ENCODE measurements at places on chromosomes 16 and 17.

- no peak for DNase-seq
These were observed 16.6 kb downstream of the TUBD1 start for GRCh38 chr17:59876107-59876506.

GRCh38 chr16:53809088-53809932 is 105.4 kb downstream of the FTO start:
- DNase-seq, result no peak

GRCh38 chr17:60060474-60060873 is 18.2 kb downstream of the HEATR6 start:
- DNase-seq, result no peak

GRCh38 chr16:46970089-46970488 is 3.4 kb downstream of the DNAJA2 start:
- no peak for DNase-seq

DNA sequence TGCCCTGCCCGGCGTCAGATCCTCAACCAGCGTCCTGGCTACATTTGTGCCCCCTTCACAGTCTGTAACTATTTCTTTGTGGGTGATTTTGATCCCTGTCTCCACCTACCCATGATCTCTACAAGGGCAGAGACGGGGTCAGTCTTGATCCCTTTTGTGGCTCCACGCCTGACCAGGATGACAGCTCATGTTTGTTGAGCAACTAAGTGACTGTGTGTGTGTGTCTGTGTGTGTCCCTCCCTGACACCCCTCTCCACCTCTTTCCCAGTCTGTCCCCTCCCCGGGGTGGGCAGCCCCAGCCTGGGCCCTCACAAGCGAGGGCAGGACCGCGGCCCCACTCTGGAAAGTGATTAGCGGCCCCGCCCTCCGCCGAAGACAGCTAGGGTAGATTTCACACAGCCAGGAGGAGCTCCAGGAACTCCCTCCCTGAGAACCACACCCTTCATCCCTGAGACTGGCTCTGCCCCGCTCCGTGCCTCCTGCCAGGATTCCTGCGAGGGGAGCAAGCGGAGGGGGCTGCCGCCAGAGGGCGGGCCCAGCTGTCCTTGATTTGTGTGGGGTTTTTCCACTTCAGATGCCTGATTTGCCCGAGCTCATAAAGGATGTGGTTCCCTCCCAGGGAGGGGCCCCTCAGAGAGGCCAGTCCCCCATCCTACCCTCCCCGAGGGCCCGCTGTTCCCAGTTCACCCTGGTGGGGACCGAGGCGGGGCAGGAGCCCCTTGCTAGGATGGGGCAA is 5.3 kb upstream of the HS3ST6 start:
- DNase-seq, result no peak

DNA sequence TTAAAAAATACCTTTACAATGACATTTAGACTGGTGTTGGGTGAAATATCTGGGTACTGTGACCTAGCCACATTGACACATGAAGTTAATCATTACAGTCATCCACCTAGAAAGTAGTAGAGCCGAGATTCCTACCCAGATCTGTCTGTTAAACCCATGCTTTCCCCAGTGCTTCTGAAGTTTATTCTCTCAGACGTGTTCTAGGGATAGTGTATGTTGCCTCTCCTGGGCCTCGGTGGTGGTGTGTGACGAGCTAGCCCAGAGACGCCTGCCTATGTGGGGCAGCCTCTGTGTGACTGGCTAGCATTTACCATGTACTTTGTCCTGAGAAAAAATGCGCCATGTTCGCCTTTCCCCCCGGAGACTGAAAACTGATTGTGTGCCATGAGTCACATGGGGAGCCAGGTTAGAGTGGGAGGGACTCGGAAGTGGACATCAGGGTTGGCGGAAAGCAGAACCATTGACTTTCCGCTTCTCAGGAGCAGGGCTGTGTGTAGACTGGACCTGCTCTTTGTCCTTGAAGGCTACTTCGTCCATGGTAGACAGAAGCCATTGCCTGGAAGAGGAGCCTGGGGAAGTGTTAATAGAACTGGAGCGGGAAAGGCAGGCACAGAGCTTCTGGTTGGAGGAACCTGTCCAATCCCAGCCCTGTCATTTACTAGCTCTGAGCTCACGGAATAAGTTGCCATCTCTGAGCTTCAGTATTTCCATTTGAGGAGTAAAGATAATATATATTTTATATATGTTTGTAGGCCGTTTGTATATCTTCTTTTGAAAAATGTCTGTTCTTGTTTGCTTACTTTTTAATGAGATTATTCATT is 235.5 kb downstream of the SNX29 start:
- DNase-seq, result no peak

- no peak for DNase-seq
These were observed 42.5 kb downstream of the PSME3IP1 start for GRCh38 chr16:57143149-57143921.

GRCh38 chr16:67917852-67918236 is 13.8 kb downstream of the CTRL start:
- DNase-seq, result no peak

DNA sequence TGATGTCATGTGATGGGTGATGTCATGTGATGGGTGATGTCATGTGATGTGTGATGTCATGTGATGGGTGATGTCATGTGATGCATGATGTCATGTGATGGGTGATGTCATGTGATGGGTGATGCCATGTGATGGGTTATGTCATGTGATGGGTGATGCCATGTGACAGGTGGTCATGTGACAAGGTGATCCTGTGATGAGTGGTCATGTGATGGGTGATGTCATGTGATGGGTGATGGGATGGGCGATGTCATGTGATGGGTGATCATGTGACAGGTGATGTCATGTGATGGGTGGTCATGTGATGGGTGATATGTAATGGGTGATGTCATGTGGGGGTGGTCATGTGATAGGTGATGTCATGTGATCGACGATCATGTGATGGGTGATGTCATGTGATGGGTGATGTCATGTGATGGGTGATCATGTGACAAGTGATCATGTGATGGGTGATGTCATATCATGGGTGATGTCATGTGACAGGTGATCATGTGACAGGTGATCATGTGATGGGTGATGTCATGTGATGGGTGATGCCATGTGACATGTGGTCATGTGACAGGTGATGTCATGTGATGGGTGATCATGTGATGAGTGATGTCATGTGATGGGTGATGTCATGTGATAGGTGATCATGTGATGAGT is 17.2 kb downstream of the CD300LB start:
- peak; percentile 52 for DNase-seq

DNA sequence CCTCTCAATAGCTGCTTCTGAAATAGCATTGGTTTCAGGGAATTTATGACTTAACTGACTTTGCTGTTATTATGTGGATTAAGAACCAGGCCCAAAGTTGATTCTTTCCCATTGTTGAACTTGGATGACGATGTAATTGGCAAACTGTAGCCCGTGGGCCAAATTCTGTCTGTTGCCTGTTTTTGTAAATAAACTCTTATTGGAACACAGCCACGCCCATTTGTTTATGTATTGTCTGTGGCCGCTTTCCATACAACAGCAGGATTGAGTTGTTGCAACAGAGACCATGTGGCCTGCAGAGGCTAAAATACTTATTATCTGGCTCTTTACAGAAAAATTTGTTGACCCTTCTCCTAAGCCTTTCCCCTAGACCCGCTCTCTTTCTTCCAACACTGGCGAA is 31.6 kb downstream of the NTN1 start:
- no peak for DNase-seq

GRCh38 chr17:6209829-6210228 is 139.7 kb downstream of the WSCD1 start:
- DNase-seq, result no peak

DNA sequence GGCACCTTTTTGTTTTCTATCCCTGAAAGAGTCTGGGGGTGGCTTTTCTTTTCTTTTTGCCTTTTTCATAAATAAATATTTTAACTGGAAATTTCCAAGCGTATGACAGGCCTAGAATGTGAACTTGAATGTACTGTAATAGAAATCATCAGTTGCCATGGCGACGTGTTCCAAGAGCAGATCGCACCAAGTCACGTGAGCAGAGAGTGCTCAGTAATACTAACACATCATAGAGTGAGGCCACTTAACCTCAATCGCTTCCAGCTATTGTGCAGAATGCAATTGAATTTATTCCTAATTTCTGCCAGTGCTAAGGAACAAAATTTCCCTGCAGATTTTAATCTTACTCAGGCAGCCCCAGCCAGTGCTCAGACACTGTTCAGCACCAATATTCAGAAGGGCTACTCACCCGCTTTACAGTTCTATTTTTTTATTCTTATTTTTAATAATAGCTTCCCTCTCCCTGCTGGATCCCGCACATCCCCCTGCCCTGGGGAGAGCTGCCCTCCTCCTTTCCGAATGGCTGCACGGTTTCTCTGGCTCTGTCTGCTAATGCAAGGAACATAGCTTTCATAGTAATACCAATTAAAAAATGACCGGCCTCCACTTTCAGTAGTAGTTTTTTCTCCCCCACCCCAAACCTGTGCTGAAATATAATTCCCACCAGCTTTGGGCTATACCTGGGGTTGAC is 26.2 kb upstream of the PMFBP1 start:
- DNase-seq, result no peak

- DNase-seq, result no peak
These were observed 318.8 kb downstream of the C16orf95 start for GRCh38 chr16:86998196-86999001.

DNA sequence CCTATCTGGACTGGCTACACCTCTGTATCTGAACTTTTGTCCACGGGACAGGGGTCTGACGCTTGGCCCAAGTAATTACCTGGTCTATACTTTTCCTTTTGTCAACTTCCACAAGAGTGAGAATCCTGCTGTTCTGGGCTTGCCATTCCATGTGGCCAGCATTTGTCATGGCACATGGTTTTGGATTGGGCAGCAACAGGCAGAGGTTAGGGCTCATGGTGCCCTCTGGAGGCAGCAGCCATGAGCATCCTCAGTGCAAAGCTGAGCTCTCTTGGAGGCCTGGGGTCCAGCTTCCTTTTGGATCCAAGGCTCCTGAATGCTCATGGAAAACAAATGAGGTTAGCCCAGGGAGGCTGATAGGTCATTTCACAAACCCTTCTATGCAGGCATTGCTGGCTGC is 7.5 kb upstream of the EDC4 start:
- DNase-seq, result no peak

- no peak for DNase-seq
These were observed 7.9 kb downstream of the WFIKKN2 start for GRCh38 chr17:50843150-50843905.

DNA sequence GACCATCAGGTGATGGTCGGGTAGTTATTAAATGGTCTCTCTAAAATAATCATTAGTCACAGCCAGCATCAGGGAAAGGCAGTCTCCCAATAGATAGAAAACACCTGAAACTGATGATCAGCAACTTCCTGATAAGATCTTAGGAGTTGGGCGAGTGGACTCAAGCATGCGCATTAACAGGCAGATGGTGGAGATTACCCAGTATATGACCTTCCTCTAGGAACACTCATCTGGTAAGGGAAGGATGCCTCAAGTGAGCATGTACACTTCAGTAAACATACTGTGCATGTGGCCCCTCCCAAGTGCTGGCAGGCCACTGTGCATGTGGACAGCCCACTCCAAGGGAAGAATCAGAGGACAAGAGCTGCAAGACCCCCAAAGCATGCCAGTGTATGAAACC is 105.9 kb downstream of the ABCC12 start:
- no peak for DNase-seq

DNA sequence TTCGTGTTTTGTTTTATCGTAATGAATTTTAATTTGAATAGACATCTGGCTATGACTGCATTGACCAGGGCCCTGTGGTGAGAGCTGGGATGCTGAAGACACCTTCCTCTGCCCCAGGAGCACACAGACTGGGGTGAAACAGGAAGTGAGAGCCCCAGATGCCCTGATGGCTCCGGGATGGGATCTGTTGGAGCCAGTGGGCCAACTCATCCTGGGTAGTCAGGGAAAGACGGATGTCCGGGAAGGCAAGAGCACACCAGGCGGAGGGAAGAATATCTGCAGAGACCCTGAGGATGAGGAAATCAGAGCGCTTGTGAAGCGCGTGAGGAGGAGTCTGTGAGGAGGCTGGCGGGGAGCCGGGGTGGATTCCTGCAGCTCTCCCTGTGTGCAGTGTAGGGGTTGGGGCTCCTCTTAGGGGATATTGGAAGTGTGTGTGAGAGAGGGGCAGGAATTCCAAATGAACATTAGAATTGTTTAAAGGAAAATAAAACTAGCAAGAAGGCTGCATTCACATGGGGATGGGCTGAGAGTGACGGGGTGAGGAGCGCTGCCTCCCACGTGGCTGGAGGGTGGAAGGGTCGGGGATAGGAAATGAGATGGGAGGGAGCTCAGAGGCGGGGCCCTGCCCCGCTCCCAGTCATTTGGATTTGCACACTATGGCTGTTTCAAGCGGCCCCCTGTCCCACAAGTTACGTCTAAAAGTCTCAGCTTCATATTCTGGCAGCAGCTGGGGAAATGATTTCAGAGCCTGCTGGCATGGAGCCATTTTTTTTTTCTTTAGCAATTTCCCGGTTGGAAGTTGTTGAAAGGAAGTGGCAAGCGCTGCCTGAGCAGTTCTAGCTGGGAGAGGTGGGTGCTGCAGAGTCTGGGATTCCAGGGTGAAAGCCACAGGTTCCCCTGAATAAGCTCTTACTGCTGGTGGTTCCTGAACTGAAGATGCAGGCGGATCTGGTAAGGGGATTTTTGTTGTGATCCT is 71.2 kb upstream of the LGALS9 start:
- DNase-seq, result no peak

DNA sequence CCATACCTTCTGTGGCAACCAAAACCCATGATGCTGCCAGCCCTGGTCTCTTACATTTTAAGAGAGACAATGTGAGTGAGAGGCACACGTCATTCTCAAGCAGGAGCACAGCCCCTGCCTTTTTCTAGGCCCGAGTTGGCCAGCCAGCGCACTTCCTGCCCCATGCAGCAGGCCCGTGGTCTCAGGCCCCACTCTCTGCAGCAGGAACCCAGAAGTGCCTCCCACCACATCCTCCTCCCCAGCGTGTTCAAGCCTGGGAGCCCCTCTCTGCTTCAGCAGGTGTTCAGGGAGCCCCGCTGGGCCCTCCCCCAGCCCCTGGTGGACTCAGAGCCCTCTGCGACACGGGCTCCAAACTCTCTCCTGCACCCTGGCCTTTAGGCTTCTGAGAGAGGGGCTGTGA is 30.5 kb downstream of the ITGAE start:
- DNase-seq, result no peak

- no peak for DNase-seq
These were observed 26.3 kb downstream of the ERN1 start for GRCh38 chr17:64103391-64104364.

DNA sequence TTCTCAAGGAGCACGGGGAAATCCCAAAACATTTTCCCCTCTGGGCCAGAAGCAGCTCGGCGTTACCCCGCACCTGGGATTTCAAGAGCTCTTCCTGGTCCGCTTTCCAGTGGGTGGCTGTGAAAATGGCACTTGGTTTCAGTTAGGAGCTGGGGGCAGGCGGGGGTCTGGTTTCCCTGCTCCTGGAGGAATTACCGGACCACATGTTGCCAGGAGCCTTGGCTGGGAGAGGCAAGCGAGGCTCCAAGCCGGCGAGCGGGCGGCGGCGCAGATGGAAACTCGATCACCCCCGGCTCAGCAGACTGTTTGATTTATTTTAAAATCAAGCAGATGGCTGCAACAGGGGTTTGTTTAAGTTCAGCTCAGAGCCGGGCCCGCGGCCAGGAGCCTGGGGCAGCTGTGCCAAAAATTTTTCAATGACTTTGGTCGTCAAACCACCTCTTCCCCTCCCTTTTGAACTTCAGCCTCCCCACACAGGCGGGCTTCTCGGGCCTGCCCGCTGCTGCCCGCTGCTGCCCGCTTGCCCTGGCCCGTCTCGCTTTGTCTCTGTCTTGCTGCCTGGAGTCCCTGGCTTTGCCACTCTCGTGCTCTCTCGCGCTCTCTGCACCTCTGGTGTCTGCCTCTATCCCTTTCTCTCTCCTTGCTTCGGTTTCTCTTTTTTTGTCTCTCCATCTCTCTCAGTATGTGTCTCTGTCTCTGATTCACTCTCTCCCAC is 108.0 kb upstream of the CIBAR2 start:
- no peak for DNase-seq

All from central memory CD4-positive, alpha-beta T cell (primary cell).